ENCODE measurements at places on chromosomes 5 and 9.

GRCh38 chr5:88778736-88779135 lies 104.2 kb downstream of the MEF2C start:
- DNase-seq: no peak

DNA sequence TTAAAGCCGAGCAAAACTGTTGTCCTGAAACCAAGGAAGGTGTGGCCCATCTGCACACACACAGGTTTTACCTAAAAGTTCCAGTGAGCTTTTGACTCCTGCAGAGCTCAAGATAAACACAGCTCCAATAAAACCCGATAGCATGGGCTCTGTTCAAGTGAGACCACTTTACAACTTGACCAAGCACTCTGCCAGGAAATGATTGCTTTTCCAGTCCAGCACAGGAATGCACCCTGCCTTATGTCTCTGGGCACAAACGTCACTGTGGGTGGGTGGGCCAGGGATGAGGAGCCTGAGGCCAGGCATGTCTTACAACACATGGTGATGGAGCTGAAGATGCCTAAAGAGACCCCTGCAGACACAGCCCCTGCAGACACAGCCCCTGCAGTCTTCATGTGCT lies 115.3 kb downstream of the ROR2 start:
- no peak for DNase-seq

DNA sequence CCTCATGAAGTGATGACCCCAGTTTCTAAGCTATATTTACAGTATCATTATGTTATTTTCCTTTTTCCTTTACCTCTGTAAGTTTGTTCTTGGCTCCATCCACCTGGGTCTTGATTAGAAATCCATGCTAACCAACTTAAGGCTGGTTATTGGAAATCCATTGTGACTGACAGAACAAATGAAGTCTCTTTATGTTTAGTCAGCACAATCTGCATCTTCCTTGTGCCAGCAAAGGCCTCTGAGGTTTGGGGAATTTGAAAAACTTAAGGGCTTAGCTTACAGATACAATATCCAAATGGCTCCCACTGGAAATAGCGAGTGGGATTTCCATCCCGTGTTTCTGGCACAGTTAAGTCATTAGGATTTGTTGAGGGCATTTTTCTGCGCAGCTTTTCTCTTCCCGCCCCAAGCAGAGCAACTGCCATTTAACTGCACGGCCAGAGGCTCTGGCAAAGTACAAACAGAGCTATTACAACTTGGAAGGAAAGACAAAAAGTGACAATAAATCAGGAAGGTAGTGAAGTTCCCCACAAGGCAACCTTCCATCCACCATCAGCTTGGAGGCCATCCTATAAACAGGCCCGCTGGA lies 64.2 kb downstream of the DCP2 start:
- DNase-seq: no peak

DNA sequence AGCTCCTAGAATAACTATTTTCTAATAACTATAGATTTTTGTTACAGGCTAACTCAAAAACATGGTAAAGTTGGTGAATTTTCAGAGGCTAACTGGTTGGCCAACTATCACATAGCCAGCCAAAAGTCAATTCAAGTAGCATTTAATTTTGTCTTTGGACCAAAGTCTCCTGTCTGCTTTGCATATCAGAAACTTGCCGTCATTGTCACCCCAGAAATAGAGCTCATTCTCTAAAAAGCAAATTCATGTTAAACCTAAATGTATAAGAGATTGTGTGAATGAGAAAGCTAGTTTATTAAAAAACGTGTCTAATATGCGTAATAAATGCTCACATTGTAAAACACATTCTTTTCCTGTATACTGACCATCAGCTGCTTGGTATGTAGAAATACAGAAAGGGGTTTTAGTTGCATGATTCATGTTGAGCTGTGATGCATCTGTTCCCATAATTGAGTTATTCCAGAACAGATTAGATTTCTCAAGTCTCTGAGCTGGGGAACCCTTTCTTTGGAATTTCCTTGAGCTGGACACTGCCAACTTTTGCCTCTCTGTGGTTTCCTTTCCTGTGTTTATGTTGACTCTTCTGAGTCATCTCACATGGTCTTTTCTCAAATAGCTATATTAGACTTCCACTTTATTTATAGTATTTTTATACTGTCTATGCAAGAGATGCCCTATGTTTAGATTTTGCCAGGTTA lies 7.3 kb downstream of the SRFBP1 start:
- DNase-seq: no peak

DNA sequence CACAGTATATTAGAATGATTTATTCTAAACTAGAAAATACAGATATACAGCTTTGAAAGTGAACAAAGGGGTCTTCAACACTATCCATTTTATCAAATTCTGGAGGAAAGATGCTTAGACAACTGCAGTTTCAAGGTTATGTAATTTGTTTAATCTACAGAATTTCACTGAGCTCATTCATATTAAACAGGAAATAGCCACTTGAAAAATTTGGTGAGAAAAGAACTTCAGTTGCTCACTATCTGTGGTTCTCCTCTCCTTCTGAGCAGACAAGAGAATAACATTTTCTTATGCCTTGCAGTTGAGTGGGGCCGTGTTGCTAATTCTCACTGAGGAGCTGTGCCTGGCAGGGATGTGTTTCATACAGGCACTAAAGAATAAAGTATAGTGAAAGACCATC lies 1428.2 kb downstream of the CDH12 start:
- DNase-seq: no peak

GRCh38 chr9:73743826-73744225 lies 592.2 kb downstream of the ANXA1 start:
- DNase-seq: no peak

- DNase-seq: no peak
These were observed 6.3 kb upstream of the FAF2 start for GRCh38 chr5:176441921-176442323.

All from NCI-H2171 (cell line).